ENCODE measurements at places on chromosomes 11 and 22.

GRCh38 chr11:66570079-66570849 lies 1.9 kb upstream of the CTSF start:
- DNase-seq: no peak

- no peak for DNase-seq
Measured at GRCh38 chr11:94650756-94651155, 83.6 kb downstream of the PIWIL4 start.

- no peak for DNase-seq
Measured at GRCh38 chr11:2747248-2748027, 47.6 kb upstream of the KCNQ1OT1 start.

DNA sequence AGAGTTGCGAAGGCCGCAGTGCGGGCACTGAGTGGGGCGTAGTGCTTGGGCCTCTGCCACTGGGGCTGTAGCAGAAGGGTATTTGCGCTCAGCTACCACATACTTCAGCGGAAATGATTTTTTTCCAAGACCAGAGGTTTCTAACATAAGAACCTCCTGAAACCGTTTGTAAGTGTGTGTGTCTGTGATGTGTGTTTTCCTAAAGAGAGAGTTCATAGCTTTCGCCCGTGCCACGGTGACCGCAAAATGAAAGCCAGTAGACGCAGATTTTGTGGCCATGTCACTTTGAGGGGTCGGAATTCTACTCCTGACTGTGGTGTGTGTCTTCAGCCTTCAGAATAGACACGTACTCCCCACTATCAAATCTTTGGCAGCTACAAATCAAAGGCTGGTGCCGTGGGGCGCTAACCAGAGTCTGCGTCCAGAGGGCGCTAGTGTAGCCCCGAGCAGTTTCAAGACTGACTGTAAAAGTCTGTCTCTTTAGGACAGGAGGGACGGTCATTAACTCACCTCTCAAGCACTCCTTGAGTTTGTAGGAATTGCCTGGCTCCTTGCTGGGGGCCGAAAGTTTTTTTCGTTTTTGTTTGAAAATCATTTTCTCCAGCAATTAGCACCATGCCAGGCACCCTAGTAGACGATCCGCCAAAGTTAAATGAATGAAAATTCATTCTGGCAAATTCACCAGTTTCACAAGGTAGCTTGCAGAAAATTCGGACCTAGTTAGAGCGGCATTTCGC lies 2.5 kb upstream of the CALCA start:
- DNase-seq: peak; percentile 25

DNA sequence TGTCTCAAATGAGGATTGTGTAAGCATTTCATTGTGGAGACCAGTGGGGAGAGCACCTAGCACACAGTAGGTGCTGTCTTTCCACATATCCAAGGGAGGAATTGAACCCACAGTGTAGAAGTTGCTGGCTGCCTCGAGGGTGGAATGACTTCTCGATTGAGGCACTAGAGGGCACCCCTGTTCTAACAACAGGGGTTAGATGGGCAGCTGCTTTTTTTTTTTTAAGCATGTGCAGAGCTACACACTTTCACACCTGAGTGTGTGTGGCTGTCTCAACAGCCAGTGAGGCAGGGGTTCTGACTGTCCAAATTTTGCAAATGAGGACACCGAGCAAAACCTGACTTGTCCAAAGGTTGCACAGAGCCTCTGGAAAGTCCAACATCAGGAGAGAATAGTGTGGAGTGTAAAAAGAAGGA lies 118.2 kb upstream of the CRYBB3 start:
- no peak for DNase-seq

GRCh38 chr11:10725114-10725906 lies 25.7 kb upstream of the CTR9 start:
- DNase-seq: no peak

GRCh38 chr22:20203552-20204201 lies 52.8 kb upstream of the CCDC188 start:
- no peak for DNase-seq

- DNase-seq: no peak
Measured at GRCh38 chr22:33975841-33976240, 55.6 kb upstream of the LARGE1 start.

- DNase-seq: no peak
Measured at GRCh38 chr11:10770626-10771254, 19.7 kb downstream of the CTR9 start.

GRCh38 chr22:47923011-47923427 lies 1160.6 kb downstream of the TBC1D22A start:
- no peak for DNase-seq

DNA sequence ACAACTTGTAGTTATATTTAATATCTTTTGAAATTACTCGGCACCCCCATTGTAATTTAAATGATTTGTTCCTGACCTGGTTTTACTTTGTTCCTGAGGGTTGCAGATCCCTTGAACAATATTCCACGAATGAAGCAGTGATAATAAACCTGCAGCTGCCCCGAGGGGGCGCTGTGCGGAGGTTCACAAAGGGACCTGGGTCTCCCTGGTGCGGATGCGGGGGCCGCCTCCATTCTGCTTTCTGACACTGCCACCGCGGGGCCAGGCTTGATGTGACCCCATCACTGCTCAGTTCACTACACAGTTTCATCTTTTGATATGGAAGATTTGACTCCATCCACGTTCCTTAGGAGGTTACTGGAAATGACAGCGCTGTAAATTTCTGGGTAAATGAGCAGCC lies 62.9 kb upstream of the PRODH start:
- no peak for DNase-seq

DNA sequence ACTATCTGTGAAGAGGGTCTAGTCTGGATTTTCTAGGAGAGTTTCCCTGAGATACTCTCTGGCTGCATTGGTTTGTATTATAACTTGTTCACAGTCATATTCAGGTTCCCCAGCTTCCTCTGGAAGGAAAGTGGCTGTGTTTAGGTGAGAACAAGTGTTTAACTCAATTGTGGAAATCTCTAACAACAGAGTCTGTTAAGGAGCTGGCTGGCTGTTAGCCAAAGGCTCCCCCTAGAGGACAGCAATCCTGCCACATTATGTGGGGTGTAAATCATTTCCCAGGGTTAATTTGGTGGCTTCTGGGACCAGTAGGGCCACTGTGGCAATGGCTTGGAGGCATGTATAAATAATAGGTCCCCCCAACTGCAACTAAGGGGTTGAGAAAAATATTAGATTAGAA lies 18.4 kb downstream of the MS4A6E start:
- DNase-seq: no peak

DNA sequence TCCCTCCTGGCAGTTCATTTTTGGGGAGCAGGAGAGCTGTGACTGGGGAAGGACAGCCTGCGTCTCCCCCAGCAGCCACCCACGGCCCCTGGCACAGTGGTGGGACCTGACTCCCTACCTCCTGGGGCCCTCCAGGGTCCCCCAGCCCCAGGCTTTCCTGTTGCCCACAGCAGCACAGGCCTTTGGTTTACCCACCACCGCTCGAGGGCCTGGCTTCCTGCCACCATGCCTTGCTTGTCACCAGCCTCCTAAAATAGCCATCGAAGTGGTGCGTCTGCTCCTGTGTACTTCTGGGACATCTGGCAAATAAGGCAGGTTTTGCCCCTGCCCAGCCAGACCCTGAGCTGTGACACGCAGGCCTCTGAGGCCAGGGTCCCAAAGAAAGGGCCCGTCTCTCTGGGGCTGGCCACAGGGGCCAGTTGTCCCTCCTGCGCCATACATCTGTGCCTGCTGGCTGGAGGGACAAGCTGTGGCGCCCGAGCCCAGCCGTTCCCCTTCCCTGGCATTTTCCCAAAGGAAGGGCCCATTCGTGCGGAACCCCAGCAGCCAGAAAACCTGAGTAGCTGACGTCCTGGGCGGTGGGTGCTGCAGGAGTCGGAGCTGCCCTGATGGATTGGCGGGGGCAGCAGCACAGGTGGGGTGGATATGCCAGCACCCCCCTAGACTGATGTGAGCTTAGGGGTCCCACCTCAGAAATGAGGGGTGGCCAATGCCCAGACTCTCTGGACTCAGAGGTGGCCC lies 14.6 kb downstream of the PHLDA2 start:
- DNase-seq: no peak

DNA sequence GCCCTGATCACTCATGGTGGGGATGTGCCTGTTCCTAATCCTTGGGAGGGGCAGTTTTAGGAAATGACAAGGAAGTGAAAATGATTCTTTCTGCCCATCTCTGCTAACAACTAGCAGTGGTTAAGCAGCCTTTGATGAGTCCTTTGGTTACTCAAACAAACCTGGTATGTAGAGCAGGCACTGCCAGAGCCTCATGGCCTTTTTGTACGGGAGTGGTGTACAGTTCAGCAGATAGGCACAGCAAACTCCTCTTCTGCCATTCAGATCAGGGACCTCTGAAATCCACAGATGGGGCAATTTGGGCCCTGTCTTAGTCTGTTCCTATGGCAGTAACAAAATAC lies 66.2 kb downstream of the FZD4 start:
- no peak for DNase-seq

- DNase-seq: no peak
Measured at GRCh38 chr22:21857481-21857914, 9.9 kb downstream of the MAPK1 start.

- DNase-seq: no peak
Measured at GRCh38 chr11:93501856-93502255, 41.3 kb downstream of the SMCO4 start.

DNA sequence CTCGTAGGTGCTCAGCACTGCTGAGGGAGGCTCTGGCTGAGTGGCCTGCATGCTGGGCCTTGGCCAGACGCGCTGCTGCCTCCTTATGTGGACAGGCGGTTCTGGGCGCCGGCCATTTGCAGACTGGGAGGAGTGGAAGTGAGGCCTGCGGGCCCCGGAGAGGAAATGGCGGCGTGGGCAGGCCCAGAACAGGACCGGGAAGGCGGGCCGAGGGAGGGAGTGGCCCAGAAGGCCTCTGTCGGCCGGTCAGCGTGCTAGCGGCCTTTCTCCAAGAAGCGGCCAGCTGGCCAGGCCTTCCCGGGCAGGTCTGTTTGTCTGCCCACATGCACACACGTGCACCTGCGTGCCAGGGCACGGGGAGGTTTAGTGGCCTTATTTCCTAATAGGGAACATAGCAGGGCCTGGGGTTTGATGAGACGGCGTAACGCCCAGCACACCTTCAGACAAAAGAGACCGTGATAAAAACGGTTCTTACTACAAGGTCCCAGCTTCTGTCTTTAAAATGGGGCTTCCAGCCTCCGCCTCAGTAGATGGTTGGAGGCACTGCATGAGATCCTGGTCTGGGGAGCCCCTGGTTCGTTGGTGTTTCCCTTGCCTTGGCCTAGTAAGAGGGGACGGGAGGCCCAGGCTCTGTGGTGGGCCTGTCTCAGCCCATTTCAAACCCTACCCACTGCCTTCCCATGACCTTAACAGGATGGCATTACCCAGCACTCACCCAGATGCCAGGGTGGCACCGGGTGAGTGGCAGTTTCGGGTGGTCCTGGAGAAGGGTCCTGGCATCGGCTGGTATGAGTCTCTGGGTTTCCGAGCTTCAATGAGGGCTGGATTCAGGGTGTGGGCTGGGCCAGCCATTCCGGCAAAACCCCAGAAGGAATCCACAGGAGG lies 65.1 kb upstream of the PPARA start:
- DNase-seq: no peak

GRCh38 chr22:17920145-17920605 lies 104.2 kb downstream of the MICAL3 start:
- no peak for DNase-seq

GRCh38 chr22:41481925-41482318 lies 13.0 kb downstream of the ACO2 start:
- DNase-seq: no peak

DNA sequence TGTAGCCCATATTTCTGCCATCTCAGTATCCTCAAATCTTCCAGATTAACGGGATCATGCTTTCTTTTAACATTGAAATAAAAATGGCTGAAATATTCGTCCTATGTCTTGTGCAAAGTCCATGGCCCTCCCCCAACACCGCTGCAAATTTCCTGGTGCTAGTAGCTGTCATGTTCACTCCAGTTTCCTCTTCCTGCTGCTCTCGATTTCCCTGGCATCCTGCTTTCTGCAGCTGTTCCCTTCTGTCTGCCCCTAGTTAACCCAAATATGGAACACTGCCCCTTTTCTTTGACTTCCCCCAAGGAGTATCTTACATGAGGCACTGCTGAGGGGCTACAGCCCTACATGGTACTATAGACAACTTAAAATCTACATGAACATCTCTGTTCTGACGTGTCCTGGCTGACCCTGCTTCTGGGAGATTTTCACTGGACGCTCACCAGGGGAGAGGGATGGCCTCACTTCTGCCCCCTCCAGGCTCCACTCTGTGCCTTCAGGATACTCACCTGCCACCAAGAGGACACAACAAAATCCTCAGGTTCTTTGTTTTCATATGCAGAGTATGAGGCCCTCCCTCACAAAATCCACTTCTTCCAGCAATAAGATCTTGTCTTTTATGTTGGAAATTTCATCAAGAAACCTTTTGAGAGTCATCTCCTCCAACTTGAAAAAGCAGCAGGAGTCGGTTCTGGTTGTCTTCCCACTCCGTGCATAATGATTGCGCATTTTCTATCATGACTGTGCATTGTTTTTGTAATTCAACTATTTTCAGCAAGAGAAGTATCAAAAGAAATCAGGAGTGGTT lies 29.5 kb upstream of the SCUBE2 start:
- no peak for DNase-seq

GRCh38 chr22:42317691-42318547 lies 47.5 kb upstream of the TCF20 start:
- DNase-seq: no peak

DNA sequence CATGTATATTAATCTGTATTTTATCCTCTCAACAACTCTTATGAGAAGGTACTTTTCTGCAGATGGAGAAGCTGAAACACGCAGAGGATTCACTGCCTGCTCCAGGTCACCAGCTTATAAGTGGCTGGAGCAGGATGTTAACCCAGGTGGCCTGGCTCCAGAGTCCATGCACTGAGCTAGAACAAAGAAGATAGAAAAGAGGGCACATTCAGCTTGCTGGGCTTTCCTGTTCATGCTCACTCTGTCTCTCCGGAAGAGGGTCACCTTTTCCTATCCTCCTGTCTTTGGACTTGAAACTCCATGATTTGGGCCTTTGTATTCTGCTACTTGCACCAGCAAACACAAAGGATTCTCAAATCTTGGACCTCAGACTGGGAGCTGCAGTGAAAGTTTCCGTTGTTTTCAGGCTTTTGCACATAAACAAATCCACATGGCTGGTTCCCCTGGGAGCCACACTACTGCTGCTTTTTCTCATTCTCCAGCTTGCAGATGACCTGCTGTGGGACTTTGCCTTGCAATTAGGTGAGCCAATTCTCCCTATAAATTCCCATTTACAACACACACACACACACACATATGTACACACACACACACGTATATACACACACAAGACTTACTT lies 117.3 kb upstream of the GRK3 start:
- DNase-seq: no peak

GRCh38 chr11:44893846-44894617 lies 56.7 kb downstream of the TP53I11 start:
- DNase-seq: peak; percentile 20

- DNase-seq: no peak
Measured at GRCh38 chr11:64659417-64660144, 63.4 kb downstream of the NRXN2 start.

- peak; percentile 66 for DNase-seq
Measured at GRCh38 chr22:37162221-37163095, 12.7 kb upstream of the IL2RB start.
